ENCODE measurements at places on chromosomes 2 and 18.

GRCh38 chr2:42480402-42480801 lies 13.4 kb downstream of the KCNG3 start:
- no peak for DNase-seq

GRCh38 chr18:57630754-57631595 lies 9.3 kb upstream of the NARS1 start:
- DNase-seq = no peak

DNA sequence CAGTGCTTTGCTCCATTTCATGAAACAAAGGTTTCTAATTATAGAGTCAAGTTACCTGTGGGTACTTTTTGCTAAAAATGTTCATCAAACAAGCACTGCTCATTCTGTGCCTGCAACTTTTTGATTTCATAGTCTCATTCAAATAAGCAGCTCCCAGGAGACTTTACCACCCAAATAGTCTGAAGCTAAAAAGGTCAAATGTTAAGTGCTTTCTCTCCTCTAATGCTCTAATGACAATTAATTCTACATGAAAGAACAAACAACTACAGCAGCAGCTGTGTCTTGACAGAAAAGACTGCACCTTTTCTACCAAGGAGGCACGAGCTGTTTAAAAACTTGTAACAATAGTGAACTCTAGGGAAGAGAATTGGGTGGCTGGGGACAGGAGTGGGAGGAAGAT lies 65.3 kb downstream of the CCDC93 start:
- no peak for DNase-seq

- DNase-seq = no peak
These were observed 59.6 kb downstream of the CHRNA1 start for GRCh38 chr2:174704642-174705041.

GRCh38 chr2:184558713-184559464 lies 39.4 kb upstream of the ZNF804A start:
- DNase-seq = no peak

DNA sequence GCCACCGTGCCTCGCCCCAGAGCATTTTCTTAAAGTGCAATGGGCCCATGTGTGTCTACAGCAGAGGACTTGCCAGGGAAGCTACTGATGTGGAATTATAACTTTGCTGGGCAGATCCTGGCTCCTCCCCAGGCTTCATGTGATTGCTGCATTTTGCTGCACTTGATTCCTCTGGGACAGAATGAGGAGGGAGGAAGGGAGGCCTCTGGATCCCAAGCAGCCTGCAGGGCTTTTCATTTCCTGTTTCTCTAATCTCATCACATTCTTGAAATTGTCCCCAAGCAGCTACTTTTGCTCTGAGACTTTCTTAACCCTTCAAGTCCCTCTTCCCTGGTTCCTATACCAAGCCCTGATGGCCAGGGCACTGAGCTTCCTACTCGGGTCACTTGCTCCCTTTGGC lies 134.4 kb upstream of the SEC11C start:
- no peak for DNase-seq

DNA sequence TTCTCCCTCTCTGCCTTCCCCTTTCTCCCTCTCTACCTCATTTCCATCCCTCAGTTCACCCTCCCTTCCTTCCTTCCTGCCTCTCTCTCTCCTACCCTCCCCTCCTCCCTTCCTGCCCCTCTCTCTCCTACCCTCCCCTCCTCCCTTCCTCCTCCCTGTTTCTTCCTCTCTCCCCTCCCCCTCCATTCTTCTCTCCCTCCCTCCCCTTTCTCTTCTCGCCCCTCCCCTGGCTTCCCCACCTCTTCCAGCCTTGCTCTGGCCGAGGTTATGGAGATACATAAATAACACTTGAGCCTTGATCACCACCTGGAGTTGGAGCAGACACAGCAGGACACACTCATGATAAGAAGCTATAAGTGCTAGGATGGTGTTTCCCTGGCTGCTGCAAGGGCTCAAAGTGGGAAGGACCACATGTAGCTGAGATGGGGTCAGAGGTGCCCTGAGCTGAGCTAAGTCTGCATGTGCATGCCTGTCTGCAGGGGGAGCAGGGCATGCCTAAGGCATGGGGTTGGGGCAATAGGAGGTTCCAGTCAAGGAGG lies 326.1 kb upstream of the HS6ST1 start:
- DNase-seq = no peak

DNA sequence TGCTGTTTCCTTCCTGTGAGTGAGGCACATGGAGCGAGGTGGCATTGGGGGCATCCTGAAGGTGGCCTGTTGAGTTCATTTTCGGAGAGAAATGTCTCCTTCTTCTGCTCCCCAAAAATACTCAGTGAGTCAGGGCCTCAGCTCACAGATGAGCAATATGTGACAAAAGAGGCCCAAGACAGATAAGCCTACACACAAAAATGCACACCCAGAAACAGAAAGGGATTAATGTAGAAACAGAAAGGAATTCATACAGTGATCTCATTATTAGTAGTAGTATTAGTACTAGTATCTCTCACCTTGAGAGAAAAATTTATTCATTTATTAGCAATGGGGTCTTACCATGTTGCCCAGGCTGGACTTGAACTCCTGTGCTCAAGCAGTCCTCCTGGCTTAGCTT lies 5.1 kb downstream of the GPR75 start:
- no peak for DNase-seq

DNA sequence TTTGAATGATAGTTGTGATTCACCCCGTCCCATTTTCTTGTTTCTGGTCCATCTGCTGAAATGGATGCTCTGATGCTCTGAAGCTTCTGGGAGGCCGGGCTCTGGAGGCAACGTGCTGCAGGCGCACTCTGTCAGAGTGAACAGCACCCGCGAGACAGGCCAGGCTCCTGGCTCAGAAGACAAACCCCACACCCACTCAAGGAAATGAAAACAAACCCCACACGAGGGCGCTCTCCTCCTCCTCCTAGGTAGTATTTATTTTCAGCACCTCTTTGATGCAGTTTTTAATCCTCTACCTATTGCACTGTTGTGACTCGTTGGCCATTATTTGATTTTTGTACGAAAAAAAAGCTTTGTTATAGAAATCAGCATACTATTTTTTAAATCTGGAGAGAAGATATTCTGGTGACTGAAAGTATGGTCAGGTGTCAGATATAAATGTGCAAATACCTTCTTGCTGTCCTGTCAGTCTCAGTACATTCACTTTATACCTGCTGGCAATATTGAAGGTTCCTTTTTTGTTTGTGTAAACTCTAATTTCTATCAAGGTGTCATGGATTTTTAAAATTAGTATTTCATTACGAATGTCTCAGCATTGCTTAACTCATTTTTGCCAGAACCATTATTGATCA lies 10.3 kb upstream of the CHST10 start:
- peak; percentile 5 for DNase-seq
